AG04450 (cell line): ENCODE measurements at places on chromosomes 2 and 18.

DNA sequence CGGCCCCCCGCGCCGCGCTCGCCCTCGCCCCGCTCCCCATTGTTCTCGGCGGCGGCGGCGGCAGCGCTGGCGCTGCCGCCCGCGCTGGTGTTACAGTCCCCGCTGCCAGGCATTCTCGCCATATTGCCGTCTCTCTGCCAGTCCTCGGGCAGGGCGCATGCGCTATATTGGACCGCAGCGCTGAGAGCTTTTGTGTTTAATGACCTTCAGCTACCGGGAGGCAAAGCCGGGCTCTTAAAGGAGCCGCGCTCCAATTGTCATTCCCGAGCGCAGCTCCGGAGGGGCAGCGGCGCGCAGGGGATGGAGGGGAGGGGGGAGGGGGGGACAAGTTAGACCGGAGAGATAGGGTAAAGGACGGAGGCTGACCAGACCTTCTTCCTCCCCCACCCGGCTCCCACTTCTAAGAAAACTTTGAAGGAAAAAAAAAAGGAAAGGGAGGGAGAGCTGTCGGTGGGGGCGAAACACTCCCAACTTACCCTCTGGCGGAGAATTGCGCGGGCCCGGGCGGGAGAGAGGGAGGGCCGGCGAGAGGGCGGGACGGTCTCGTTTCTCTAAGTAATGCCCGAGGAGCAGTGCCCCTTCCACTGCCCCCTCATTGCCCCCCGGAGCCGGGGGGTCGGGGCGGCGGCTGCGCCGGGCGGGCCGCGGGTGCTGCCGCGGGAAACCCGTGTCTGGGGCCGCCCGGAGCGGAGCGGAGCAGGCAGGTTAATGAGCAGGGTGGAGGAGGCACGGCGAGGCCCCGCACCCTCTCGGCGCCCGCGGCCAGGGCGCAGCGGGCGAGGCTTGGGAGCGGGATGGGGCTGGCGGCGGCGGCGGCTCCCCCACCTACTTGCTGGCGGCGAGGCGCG lies at the start of gene KCTD1:
Gene KCTD1 (minus strand): TSS at position 139 of the 848 bp plus-strand sequence. CDS start 17 bp downstream, at position 122.
- peak; percentile 55 for DNase-seq

- DNase-seq: no peak
Observed at GRCh38 chr2:421406-421805, 133.5 kb upstream of the ALKAL2 start.

GRCh38 chr2:168948621-168949212 lies 47.6 kb downstream of the G6PC2 start:
- DNase-seq: no peak

DNA sequence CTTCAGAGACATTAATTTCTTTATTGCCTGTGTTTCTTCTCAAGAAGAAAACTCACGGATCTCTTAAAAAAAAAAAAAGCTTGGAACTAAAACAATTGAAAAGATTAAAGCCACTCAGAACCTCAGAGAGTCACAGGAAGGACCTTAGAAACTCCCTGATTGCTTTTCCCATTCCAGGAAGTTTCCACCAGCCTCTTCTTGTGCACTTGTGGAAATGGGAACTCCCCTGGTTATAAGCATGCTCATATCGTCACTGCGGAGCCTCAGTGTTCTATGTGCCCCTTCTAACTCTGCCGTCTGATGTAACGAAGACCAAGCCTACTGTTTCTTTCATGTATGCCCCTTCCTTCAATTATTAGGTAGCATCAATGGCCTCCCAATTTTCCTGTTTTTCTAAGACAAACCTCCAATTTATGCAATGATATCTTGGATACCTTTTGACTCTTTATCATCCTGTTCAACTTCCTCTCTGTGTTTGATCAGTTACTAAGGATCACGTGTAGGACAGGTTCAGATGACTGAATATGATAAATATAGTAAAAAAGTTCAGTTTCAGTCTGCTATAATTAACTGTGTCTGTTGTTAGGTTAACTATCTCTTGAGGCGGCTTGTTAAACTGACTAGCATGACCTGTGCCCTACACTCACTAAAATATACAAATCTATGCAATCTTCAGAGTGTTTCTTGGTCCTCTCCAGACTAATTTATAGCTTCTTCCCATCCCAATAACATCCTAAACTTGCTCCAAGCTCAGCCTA lies 593.7 kb upstream of the CHAC2 start:
- no peak for DNase-seq

GRCh38 chr18:75064513-75064905 lies 144.4 kb downstream of the PTGR3 start:
- DNase-seq: no peak

- DNase-seq: no peak
Observed at GRCh38 chr2:238742066-238742465, 105.8 kb upstream of the TWIST2 start.

DNA sequence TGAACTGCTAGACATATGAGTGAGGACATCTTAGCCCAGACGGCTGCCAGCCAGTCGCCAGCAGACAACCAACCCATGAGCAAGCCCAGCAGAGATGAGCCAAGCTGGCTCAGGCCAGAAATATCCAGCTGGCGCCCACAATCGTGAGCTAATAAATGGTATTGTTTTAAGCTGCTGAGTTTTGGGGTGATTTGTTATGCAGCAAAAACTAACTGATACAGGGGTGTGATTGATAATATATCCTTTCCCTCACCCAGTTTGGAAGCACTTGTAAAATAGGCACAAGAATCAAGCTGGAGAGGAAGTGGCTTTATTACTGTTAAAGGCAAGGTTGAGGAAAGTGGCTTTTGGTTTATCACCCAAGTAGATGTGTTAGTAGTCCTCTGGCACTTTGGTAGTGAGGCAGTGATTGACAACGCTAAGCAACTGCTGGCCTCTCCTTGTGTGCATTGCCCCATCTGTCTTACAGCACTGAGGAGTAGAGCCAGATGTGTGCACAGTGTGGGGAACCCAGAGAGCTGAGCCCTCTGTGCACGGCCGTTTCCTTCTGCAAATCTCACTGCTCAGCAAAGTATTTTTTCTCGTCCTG lies 110.1 kb downstream of the MYO1B start:
- DNase-seq: no peak

GRCh38 chr2:86275384-86275799 lies 62.0 kb downstream of the REEP1 start:
- DNase-seq: no peak

GRCh38 chr2:224449212-224450147 lies 47.6 kb upstream of the FAM124B start:
- DNase-seq: no peak

GRCh38 chr18:39348757-39349156 lies 1783.2 kb upstream of the CELF4 start:
- no peak for DNase-seq

- DNase-seq: peak; percentile 78
Observed at GRCh38 chr2:38176619-38177021, 100.7 kb upstream of the CYP1B1 start.

DNA sequence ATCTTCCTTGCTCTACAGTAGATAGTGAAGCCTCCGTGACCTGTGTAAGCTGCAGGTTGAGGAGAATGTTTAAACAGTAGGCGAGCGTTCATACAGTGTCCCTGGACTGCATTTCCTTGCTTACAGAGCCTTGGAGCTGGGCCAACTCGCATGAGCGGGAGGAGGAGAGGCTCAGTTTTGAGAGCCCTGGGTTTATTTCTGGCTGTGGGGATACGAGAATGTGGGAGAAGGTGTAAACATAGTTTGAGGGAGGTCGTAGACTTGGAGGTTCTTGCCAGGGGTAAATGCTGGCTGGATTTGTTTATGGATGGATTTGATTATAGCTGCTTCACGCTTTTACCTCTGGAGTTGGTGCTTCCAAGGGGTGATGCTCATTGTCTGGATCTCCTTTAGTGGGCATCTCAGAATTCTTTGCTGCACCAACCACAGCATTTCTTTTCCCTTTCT lies 20.8 kb downstream of the CRIM1 start:
- DNase-seq: no peak

DNA sequence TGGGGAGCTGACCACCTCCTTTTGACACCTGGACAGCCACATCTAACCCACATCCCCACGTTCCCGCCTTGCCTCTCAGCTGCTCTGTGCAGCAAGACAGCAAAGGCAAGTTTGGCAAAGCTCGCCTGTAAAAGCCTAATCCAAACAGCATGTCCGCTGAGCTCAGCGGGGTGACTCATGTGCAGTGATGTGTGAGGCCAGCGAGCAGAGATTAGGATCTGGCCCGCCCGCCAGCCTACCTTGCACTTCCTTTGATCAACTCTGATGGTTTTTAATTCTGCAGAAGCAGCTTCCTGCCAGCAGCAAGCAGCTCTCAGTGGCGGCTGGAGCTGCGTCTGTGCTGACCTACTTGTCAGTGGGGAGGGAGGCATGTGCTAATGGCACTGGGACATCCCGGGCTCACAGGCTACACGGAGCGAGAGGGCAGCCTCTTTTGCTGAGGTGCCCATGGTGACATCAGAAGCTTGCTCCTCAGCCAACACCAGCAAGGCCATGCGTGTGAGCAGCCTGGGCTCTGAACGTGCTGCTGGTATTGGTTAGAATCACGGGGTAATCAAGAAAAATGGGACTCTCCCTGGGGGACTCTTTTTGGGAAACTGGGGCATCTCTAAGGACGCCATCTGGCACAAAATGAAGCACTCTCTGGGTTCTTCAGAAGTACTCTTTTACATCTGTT lies 36.0 kb upstream of the EML4 start:
- peak; percentile 92 for DNase-seq

DNA sequence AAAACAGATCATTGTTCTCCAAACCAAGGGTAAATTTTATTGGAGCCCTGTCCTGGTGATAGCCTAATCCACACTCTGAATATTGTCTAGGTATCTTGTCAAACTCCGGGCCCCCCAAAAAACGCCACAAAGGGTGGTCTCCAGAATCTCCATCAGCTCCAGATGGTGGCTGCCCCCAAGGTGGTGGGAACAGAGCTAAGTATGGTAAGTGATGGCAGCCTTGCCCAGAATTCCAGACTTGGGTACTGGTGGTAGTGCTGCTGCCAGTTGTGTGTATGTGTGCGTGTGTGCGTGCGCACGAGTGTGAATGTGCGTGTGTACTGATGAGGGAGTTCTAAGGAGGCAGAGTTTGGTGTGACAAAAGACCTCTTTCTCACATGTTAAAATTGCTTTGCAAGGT lies 51.2 kb downstream of the GREB1 start:
- no peak for DNase-seq

DNA sequence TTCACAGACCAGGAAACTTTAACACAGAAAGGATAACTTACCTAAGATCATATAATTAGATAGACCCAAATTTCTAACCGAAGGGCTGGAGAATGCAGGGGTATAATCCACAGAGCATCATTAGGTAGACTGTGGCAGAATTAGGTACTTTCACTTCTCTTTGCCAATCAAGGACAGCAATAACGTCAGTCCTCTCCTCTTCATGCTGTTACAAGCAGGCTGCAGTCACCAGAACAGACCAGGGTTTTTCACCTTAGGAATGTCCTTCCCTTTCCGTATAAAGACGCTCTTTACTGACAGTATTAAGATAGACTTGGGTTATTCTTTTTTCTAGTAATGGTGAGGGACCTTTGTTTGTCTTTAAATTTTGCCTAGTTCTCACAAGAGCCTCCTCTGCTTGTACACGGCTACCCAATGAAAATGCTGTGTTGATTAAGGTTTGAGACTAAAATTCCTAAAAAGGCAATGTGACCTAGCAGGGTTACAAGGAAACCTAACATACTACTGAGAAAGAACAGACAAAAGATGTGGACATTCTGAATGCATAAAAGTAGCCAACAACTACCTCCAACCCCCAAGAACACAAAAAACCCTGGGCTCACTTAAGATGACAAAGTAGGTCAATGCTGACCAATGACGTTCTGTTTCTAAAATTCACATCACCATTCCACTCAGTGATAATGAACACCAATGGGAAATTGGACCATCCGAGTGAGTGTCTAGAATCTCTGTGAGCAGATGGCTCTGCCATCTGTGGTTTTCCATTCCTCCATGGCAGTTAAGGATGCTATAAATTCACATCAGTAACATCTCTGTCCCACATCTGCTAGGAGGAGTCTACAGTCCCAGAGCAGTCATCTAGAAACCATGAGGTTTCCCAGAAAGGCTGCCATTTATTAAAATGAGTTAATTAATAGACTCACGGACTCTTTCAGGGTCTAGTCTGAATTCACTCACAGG lies 2.1 kb downstream of the PDIA6 start:
- DNase-seq: no peak

DNA sequence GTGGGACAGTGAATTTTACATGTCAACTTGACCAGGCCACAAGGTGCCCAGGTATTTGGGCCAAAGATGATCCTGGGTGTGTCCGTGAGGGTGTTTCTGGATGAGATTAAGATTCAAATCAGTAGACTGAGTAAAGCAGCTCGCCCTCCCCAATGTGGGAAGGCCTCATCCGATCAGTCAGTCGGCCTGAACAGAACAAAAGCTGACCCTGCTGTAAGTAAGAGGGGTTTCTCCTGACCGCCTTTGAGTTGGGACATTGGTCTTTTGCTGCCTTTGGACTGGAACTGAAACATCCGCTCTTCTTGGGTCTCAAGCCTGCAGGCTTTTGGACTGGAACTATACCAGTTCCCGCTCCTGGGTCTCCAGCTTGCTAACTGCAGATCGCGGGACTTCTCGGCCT lies 233.3 kb downstream of the KLHL29 start:
- no peak for DNase-seq

- DNase-seq: no peak
Observed at GRCh38 chr2:88342749-88343148, 109.7 kb downstream of the FOXI3 start.

- DNase-seq: no peak
Observed at GRCh38 chr18:8959551-8960135, 142.9 kb upstream of the NDUFV2 start.

DNA sequence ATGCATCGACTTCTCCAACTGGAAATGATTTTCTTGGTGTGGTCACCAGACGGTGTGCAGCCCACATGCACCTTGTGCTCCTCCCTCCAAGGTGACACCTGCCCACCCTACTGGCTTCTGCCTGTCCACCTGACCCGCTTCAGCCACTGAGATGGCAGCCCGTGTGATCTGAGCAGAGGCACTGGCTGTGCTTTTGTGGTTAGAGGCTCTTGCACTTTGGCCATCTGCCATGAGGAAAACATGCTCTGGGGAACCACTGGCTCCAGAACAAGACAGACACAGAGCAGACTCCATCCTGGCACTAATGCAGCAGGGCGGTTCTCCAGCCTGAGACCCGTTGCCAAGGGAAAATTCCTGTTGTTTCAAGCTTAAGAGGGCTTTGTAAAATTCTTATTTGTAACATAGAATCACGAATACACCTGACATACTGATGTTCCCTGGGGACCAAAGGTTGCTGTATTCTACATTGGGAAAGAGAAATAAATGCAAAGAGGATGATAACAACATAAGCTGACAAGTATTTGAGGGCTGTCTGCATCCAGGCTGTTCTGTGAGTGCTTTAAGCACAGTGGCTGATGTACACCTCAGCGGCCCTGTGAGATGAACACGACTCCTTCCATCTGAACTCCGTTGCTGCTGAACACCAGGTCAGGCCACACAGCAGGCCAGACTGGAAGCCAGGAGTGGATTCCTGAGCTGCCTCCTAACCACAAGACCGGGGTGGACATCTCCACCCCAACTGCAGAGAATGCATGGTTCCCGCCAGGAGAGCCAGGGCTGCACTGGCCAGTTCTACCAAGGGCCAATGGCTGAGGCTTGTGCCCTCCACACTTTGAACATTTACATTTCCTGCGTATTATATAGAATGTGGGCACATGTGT lies 820.4 kb downstream of the GALR1 start:
- DNase-seq: no peak

- DNase-seq: peak; percentile 18
Observed at GRCh38 chr2:39059366-39059952, 61.4 kb downstream of the SOS1 start.

GRCh38 chr18:37334631-37335408 lies 230.8 kb downstream of the CELF4 start:
- DNase-seq: no peak
